ENCODE measurements at places on chromosomes 3 and 15.

DNA sequence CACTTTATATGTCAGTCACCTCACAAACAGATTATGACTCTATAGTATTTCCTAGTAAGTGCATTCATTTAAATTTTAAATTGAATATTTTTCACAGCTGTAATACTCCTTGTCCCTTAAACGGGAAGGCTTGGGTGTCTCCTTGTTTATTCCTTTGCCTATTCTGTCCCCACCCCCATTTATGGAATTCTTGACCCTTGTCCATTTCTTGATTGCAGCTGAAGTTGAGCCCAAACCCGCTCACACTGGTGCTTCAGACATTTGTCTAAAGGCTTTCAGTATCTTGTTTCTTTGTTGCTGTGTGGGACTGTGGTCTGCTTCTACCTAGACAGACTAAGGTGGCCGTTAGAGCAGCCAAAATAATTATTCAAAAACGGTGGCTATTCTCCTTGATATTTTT, 449.7 kb downstream of the FOXP1 start:
- no peak for DNase-seq

GRCh38 chr3:179108086-179108485, 36.5 kb upstream of the ZMAT3 start:
- DNase-seq: no peak

- no peak for DNase-seq
Observed at GRCh38 chr15:41581110-41581509, 22.1 kb downstream of the TYRO3 start.

GRCh38 chr15:32028921-32029320, 1.4 kb upstream of the CHRNA7 start:
- no peak for DNase-seq

DNA sequence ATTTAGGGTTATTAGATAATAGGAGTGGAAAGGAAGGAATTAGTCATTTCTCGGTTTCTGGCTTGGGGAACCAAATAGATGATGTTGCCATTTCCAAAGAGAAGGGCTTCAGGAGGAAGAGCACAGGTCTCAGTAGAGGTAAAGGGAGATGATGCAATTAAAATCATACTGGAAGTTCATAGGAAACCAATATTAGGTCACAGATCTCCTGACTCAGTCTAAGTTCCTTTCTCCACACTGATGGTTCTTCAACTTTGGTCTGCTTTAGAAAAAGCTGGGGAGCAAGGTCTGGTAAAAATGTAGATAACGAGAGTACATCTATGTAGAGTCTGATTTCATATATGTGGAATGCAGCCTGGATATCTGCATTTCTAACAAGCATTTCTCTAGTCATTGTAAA, 130.9 kb downstream of the POLQ start:
- DNase-seq: no peak

GRCh38 chr3:98612996-98613517, 19.6 kb upstream of the CPOX start:
- DNase-seq: no peak

- DNase-seq: no peak
Observed at GRCh38 chr3:24154781-24155180, 209.7 kb downstream of the NR1D2 start.

GRCh38 chr15:71752128-71752527, 58.2 kb upstream of the NR2E3 start:
- no peak for DNase-seq

- no peak for DNase-seq
Observed at GRCh38 chr3:191094057-191094845, 104.8 kb upstream of the OSTN start.

- no peak for DNase-seq
Observed at GRCh38 chr3:28544236-28544635, 195.6 kb upstream of the AZI2 start.

DNA sequence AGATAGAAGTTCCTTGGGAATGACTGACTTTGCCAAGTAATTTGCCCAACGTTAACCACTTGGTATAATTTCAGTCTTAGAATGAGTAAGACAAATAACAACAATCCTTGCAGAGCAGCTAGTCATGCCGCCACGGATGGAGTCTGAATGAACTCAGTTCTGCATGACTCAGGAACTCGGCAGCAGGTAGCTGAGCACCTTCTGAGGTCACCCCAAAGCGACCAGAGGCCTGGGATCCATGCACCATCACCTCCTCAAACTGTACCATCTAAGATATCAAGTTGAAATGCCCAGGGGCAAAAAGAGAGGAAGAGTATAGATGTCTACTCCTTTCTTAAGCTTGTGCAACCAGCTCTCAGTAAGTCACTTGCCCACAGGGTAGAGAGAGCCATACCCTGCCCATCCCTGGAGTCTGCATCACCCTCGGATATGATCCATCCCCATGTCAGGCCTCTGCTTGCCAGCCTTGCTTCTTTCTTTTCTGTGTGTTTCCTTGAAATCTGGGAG, 8.5 kb upstream of the CDCP1 start:
- DNase-seq: no peak

- DNase-seq: no peak
Observed at GRCh38 chr3:106619-107018, 89.9 kb upstream of the CHL1 start.

GRCh38 chr3:156688632-156689452, 14.5 kb downstream of the TIPARP start:
- DNase-seq: no peak

GRCh38 chr15:92014281-92015030, 160.9 kb downstream of the SLCO3A1 start:
- DNase-seq: no peak

DNA sequence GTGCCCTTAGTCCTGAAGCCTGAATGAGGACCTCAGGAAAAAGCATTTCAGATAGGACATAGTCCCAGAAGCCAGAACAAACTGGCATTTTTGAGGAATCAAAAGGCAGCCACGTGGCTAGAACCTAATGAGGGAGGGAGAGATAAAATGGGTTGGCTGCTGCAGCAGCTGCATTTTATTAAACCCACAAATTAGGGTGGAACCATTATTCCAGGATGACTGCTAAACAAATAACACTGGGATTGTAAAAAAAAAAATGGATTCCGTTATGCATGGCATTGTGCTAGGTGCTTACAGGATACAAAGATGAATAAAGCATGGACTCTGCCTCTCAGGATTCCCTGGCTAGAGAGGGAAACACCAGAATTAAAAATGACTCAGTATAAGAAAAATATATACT, 141.5 kb downstream of the SATB1 start:
- no peak for DNase-seq

- no peak for DNase-seq
Observed at GRCh38 chr3:100374521-100374920, 26.4 kb downstream of the TOMM70 start.

DNA sequence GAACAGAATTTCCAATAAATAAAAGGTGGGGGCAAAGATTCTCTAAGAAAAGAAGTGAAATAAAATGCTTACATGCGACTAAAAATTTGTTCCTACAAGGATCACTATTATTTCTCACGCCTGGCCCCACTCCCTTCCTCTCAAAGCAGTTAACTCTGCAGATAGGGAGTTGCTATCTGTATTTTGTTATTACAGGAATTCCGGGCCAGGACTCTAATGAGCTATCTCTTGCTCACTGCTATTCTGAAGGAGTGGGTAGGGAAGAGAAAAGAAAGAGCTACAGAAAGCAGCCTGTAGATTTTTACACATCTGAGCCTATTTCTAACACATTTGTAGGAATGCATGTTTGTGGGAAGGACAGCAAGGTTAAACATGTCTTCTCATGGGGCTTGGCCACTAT, 140.4 kb downstream of the PCCB start:
- no peak for DNase-seq

GRCh38 chr15:28975766-28976179, 90.0 kb downstream of the APBA2 start:
- DNase-seq: peak; percentile 52

DNA sequence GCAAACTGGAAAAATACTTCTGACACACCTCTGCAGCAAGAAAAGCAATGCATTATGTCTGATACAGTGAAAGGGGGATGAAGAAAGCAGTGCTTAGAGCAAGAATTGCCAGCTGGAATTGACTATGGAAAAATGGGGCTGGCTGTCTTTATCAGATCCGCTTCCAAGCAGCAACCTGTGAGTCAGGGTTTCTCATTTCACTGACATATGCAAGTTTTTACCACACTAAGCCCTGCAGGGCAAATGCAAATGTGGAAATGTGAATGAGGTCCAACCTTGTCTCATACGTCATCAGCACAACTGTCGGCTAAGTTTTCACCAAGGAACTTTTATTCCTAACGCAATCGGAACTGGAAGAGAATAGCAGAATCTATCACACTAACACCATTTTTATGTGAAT, 172.5 kb upstream of the GADL1 start:
- DNase-seq: no peak

DNA sequence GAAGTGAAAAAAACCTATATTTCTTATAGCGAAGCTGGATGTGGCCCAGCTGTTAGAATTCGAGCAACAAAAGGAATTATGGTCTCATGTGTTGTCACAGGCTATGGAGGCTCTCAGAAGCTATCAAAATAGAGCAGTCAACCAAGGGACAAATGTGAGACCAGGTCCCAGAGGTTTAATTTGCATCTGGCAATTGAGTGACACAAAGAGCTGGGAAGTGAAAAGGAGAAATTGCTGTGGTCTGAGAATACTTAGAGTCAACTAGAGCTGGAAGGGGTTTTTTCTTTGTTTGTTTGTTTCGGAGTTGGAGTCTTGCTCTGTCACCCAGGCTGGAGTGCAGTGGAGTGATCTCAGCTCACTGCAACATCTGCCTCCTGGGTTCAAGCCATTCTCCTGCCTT, 61.3 kb upstream of the SMAD3 start:
- DNase-seq: no peak

- no peak for DNase-seq
Observed at GRCh38 chr3:54008099-54008498, 114.3 kb upstream of the CACNA2D3 start.

DNA sequence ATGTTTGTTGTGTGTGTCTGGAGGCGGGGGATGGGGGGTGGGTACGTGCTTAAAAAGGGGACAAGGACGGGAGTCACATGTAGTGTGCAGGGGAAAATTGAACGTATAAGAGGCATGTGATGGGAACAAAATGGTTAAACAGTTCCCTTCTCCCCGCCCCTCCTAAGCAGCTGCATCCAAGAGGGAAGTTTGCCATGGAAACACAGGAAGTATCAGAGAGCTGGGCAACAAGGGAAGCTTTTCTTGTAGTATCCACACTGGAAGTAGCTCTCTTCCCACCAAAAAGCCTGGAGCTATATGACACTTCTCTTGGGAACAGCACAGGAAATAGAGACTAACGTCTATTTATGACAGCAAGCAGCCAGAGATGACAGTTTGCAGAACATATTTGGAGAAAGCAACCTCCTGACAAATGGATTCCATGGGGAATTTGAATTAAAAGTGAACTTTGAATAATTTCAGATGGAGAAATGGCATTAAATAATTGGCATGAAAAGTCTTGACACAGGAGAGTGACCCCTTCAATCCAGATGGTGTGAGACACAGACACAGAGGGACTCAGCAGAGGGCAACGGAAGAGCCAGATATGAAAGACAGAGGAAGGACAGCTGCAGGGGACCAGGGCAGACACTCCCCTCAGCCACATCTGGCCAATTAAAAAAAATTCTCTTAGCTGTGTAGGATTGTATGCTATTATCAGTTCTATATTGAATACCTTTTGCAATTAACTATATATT, 294.2 kb upstream of the TBL1XR1 start:
- no peak for DNase-seq

DNA sequence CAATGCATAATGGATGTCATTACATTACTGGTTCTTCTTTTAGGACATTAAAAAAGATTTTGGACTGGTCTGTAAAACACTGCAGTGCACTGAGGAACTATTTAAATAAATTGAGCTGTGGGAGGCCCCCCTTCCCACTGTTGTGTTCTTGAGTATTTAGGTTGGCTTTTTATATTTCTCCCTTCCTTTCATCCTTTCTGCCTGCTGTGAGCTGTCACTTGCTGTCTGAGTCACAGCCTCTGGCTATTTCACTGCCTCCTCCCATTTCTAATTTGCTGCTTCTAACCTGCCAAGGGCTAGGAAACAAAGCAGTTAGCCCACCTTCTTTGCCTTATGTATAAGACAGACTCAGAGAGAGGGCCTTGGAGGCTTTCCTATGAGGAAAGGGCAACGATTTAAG, 89.0 kb upstream of the FNDC3B start:
- DNase-seq: no peak

- DNase-seq: no peak
Observed at GRCh38 chr15:63188247-63188925, 1.0 kb upstream of the RAB8B start.

GRCh38 chr15:76363251-76363650, 26.7 kb downstream of the ISL2 start:
- DNase-seq: no peak

GRCh38 chr3:54817628-54818027, 110.2 kb downstream of the LRTM1 start:
- DNase-seq: no peak

- DNase-seq: no peak
Observed at GRCh38 chr3:132421832-132422231, 4.5 kb downstream of the DNAJC13 start.

GRCh38 chr3:119778811-119779210, 3.1 kb upstream of the NR1I2 start:
- DNase-seq: no peak

- no peak for DNase-seq
Observed at GRCh38 chr3:25171118-25171807, 256.8 kb upstream of the RARB start.

- no peak for DNase-seq
Observed at GRCh38 chr3:158105710-158106253, 438 bp downstream of the SHOX2 start.

DNA sequence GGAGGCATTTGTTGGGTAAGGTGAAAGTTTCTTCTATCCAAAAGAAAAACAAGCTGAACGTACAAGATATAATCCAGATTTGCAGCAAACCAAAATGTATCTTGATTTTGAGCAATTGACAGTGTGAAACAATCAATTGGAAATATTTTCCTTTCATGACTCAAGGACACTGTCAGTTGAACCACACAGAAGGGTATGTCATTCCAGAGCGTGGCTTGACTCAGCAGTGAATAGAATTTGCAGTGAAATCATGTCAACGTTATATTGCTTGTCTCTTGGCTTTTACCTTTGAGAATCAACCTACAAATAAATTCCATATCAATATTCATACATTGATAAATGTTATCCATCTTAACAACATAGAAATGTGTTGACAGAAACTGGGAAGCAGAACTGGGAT, 78.2 kb downstream of the TM2D3 start:
- DNase-seq: no peak

DNA sequence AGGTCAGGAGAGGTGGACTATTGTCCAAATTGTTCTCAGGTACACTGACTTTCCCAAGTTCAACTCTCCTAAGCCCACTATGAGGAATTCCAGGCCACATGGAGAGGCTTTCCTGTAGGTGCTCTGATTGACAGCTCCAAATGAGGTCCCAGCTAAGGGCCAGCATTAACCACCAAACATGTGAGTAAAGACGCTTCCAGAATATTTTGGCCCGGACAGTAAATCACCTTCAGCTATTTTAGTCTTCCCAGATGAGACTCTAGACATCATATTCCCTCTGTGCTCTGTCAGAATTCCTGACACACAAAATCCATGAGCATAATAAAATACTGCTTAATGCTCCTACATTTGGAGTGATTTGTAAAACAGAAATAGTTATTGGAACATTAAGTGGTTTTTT, 135.5 kb downstream of the TGFBR2 start:
- DNase-seq: no peak

- DNase-seq: no peak
Observed at GRCh38 chr3:2940062-2940461, 170.1 kb downstream of the IL5RA start.

GRCh38 chr3:64895991-64896895, 208.4 kb upstream of the ADAMTS9 start:
- DNase-seq: no peak

- no peak for DNase-seq
Observed at GRCh38 chr3:28615071-28615470, 266.4 kb upstream of the AZI2 start.
